Stimulated activated CD4-positive, alpha-beta T cell treated with anti-CD3 and anti-CD28 coated beads, TNF-alpha, amount 100 ng/mL, for 1 hour (primary cell): ENCODE measurements at places on chromosomes 1 and 21.

DNA sequence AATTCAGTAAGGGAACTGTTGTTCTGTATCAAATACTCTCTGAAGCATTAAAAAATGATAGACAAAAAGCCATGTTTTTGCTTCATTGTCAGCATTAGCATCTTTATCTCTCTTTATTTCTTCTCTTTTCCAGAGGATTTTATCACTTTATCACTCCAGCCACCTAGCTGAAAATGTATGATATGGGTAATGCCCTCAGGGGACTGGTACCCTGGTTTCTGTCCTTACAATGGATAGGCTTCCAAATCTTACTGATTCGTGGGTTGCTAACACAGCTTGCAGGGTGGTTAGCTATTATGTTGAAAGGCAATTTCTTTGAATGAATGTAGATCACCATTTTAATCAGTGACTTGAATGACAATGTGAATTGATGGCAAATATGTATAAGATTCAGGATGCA lies 23.3 kb upstream of the HRNR start:
- no peak for DNase-seq

DNA sequence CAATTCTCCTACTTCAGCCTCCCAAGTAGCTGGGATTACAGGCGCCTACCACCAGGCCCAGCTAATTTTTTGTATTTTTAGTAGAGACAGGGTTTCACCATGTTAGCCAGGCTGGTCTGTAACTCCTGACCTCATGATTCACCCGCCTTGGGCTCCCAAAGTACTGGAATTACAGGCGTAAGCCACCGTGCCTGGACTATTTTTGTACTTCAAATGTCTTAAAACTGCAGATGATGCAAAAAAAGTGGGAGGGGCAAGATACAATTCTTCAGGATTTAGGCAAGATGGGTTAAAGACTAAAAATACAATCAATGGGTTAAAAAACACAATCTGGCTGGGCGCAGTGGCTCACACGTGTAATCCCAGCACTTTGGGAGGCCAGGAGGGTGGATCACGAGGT lies 4.7 kb downstream of the SCAF4 start:
- no peak for DNase-seq

DNA sequence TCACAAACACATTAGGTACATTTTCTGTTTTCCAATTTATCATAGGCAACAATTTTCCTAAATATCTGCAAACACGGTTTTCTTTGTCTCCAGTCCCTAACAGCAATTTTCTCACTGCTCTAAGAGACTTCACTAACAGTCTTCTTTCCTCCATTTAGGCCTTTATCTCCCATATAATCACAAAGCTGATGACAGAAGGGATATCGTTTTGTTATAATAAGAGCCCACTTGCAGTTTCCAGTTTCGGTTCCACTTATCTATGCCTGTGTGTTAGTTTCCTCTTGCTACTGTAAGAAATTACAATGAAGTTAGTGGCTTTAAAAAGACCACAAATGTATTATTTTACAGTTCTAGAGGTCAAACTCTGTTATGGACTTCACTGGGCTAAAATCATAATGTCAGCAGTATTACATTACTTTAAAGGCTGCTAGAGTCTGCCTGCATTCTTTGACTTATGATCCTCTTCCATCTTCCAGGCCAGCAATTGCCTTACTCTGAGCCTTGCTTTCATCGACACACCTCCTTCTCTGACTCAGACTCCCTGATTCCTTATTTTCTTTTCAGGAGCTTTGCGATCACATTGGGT lies 549.3 kb downstream of the NCAM2 start:
- no peak for DNase-seq

DNA sequence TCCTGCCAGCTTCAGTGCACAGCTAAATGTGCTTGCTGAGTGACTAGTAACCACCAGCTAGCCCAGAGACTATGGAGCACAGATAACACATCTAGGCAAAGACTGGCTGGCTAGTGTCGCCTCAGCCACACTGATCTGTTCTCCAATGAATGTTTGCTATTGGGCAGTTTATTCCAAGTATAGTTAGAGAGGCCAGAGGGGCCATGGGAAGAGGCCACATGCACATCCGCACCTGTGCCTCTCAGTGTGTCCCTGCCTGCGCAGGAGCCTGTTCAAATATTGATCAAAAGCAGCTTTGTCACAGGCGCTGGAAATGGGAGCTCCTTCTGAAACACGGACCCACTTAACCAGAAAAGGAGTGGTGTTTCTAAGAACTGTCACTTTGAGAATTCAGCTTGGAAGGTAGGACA lies 51.3 kb upstream of the ATP1A1 start:
- DNase-seq, result no peak

GRCh38 chr1:10155087-10155712 lies 55.2 kb upstream of the KIF1B start:
- DNase-seq, result no peak

DNA sequence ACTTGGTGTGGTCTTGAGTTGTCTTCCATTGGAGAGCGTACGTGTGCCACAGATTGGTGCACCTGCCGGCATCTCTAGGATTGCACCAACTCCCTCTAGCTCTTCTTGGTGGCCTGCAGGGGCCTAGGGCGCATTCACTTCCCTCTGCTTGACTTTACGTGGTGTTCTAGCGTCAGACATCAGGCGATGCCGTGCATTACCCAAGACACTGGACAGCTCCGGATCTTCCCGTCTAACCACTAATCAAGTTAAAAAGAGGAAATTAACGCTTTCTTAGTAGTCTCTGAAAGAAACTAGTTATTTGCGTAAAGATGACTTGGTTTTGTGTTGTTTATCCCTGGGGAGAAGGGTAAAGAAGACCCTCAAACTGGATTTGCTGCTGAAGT lies 510 bp upstream of the IL10RB start:
- no peak for DNase-seq

- DNase-seq, result no peak
These were observed 55.2 kb upstream of the SELENON start for GRCh38 chr1:25744636-25745425.

DNA sequence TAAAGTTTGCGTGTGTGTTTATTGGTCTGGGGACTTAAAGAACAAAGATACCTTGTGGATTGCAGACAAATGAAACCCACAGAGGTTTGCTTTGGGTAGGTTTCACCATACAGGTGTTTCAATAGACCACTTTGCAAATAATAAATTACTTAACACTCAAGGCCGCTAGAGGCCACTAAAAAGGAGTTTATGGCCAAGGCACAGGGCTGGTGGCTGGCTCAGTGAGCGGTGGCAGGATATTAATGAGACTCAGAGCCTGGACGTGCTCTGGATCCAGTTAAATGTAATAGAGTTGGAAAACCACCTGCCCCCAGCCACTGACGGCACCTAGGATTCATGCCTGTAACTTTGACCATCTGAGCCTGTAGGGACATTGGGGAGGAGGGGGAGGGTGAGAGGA lies 44.5 kb downstream of the LRRC38 start:
- no peak for DNase-seq

DNA sequence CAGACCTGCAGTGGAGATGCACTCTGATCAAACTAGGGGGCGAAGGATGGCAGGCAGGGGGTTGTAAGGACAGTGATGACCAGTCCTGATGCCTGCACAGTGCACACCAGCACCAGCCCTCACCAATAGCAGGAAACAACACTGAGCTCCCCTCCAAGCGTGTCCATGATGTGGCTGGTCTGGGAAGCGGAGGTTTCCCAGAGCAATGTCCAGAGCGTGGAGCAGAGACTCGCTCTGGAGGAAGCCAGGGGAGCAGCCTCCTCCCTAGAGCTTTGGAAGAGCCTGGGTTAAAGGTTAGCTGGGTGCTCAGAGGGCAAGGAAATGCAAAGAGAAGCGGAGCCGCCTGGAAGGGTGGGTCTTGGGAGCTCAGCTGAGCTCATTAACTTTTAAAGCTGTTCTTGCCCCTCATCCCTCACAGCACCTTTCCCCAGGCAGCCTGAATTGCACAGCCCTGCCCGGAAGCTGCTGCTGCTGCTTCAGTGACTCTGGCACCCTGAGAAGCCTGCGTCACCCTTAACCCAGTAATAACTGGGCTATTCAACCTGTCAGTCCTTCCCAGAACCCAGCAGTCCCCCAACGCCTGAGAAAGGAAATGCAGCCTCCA lies 162.2 kb upstream of the RAB4A start:
- DNase-seq, result no peak

- no peak for DNase-seq
These were observed 2.8 kb downstream of the DDOST start for GRCh38 chr1:20658166-20658915.

- DNase-seq, result no peak
These were observed 168.2 kb downstream of the GPATCH2 start for GRCh38 chr1:217462666-217463065.

DNA sequence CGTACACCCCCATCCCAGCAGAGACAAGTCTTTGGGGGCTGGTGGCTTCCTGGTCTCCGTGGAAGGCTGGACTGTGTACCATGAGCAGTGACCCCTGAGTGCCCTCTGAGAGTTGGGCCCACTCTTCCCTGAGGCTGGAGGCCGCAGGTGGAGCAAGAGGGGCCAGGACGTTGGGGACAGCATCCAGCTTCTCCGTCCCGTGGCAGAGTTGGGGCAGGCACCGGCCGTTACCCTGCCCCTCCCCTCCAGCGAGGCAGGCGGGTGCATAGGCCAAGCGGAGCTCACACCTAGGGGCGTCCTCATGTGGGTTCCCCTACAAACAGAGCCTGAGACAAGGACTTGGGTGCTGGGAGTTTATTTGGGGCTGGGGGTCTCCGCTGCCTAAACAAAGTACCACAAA lies 14.0 kb downstream of the GABRD start:
- no peak for DNase-seq

DNA sequence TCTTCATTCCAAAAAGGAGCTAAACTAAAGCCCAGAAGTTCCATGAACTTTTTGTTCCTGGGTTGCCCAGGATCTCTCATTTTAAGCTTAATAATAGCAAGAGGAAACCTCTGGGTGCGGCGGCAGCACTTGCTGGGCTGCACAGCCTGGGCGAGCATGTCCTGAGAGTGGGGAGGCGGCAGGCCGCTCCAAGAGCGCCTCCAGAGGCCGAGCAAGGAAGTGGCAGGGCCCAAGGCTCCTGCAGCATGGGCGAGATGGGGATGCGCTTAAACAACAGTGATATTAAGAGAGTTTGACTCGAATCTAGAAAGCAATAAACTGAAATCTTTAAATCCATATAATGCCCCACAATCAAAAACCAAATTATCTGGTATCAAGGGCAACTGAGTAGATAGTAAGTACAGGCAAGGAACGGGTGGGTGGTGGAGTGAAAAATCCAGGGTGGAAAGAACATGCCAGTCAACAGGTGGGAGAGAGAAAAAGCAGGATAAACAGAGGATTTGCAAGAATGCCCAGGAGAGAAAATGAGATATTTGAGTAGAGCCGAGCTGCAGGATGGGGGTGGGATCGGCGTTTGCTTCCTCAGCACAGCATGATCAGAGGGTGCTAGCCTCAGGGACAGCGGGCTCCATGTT lies 14.1 kb upstream of the TNR start:
- DNase-seq, result no peak

DNA sequence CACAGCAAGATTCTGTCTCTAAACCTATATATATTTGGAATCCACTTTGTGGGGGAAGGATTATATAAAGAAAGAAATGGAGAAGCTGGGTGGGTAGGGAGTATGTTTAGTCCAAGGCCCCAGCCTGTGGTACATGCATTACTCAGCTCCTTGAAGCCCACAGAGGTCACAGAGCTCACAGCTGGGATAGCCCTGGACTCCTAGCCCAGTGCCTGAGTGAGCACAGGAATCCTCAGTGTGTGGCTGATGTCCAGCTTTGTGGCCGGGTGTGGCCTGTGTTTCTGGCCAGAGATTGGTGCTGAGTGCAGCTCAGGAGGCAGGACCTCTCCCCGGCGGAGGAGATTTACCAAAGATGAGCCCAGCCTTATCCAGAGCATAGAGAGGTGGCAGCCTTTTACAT lies 7.6 kb downstream of the CAPN9 start:
- no peak for DNase-seq

DNA sequence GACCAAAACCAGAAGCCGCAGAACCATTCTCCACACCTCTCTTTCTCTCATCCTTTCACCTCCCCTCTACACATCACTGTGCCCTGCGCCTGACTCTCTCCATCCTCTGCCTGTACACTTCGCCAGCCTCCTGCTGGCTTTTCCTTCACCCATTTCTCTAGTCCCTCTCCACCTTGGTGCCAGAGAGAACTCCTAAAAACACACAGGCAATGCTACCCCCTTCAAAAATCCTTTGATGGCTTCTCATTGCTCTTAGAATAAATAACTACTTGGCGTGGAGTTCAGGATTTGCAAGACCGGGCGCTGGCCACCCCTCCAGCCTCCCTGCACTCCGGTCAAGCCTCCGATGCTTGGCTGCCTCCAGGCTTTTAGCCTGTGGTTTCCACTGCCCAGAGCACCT lies 8.6 kb downstream of the CRABP2 start:
- no peak for DNase-seq

- no peak for DNase-seq
These were observed 138.5 kb downstream of the ZZZ3 start for GRCh38 chr1:77543822-77544448.

- no peak for DNase-seq
These were observed 216.9 kb upstream of the RRP15 start for GRCh38 chr1:218068241-218068640.

GRCh38 chr1:88061492-88062177 lies 622.4 kb upstream of the PKN2 start:
- DNase-seq, result no peak

DNA sequence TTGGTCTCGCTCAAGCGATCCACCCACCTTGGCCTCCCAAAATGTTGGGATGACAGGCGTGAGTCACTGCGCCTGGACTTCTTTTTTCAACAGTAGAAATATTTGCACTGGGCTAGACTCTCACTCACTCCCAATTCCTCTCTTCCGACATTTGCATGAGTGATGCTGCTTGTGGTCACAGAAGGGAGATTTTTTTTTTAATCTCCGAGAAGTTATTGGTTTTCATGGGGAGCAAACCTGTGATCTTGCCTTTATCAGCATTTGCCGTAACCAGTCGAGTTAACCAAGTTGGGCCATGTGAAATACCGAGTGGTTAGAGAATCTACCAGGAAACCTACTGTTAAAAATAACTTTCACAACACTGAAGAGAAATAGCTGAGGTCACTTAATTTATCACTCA lies 21.1 kb downstream of the ERG start:
- DNase-seq, result no peak

DNA sequence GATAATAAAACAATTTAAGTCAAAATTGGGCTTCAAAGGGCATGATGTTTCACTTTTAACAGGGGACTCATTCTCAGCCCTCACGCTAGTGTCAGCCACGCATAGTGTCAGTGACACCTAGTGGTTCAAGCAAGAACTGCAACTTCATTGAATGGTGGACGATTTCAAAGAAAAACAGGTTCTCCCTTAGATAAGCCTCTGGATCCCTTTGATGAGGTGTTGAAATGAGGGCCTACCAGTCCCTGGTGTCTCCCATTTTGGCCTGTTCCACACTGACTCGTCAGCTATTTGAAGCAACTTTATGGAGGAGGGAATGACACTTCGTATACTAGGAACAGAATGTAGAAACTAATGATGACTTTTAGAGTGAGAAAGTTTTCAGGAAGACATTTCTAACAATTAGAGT lies 56.2 kb downstream of the FCRL5 start:
- no peak for DNase-seq

GRCh38 chr1:43908858-43909257 lies 24.7 kb upstream of the ARTN start:
- DNase-seq, result no peak

GRCh38 chr1:203306089-203306964 lies 1.0 kb downstream of the BTG2 start:
- no peak for DNase-seq
